ENCODE measurements at places on chromosomes 6 and 20. TPM values are rescaled to one million over a fixed set of nuclear protein-coding genes. Genes with fewer than 3 reads are reported as not detected.

The UNC5CL gene
- 0.75 TPM for total RNA-seq

DNA sequence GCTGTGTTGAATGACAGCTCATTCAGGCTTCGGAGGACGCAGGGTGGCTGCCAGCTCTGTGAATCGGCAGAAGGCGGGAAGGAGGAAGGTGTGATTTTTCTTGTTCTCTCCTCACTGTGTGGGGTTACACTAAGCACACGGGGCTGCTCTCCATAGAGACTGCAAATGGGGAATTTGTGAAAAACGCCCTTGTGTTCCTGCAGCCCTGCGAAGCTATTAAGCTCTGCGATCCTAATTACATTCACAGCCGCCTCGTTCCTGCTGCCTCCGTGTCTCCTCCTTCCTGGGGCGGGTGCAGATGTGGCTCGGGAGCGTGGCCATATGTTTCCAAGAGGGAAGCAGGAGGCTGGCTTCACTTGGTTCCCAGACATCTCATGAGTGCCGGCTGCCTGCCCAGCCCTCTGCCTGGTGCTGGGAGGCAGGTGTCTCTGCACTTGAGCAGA, 124.0 kb downstream of the TOX2 start:
- H3K4me3 ChIP-seq: no peak overlapping the region
- no peaks in the 10 kb centered on the region for H3K4me1 ChIP-seq
- DNase-seq: no peak
- no peaks in the 10 kb centered on the region for H3K36me3 ChIP-seq
- H3K27me3 ChIP-seq: no peaks in the 10 kb centered on the region
- H3K27ac ChIP-seq: no peak overlapping the region

GRCh38 chr20:53413186-53413631, 180.4 kb downstream of the ZNF217 start:
- H3K27me3 ChIP-seq: peaks cover 4% of the 10 kb centered on the region
- H3K27ac ChIP-seq: no peak overlapping the region
- no peak overlapping the region for H3K4me3 ChIP-seq

- no peaks in the 10 kb centered on the region for H3K36me3 ChIP-seq
- H3K27ac ChIP-seq: no peak overlapping the region
- no peaks in the 10 kb centered on the region for H3K4me1 ChIP-seq
- H3K4me3 ChIP-seq: no peak overlapping the region
- no peak for DNase-seq
Observed at GRCh38 chr6:159828074-159828473, 28.0 kb downstream of the PNLDC1 start.

GRCh38 chr6:169589293-169589692, 112.5 kb downstream of the WDR27 start:
- no peaks in the 10 kb centered on the region for H3K27me3 ChIP-seq
- H3K36me3 ChIP-seq: no peaks in the 10 kb centered on the region

GRCh38 chr6:44192428-44193041, 24.2 kb upstream of the MYMX start:
- H3K27ac ChIP-seq: no peak overlapping the region
- H3K36me3 ChIP-seq: no peaks in the 10 kb centered on the region
- no peaks in the 10 kb centered on the region for H3K4me1 ChIP-seq

DNA sequence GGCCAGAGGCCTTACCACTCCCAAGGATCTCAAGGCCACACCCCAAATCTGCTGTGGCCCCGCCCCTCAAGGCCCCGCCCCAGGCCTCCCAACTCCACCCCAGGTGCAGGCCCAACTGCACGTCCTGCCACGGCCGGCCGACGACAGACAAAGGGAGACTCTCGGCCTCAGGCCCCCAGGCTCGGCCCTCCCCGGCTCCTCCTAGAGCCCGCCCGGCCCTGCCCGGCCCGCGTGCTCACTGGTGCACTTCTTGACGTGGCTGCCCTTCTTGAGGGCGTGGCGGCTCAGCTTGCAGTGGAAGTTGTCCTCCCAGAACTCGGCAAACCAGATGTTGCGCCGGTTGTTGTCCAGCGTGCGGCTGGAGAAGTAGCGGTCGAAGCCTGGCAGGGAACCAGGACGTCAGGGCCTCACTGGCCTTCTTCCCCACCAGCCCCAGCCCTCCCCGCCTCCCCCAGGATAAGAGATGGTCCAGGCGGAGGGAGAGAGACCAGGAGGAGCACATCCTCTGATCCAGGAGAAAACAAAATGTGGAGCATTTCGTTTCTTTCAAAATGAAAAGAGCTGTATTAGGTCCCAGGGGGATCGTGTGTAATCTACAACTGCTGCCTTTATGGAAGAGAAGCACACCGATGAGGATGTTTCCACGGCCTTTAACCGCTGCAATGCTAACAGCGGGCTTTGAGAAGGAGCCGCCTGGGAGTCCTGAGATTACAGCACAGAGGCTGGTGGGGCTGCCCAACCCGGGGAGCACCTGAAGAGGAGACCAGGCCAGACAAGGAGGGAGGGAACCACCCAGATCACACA, 89.4 kb downstream of the GRM4 start:
- H3K27ac ChIP-seq: no peak overlapping the region
- no peaks in the 10 kb centered on the region for H3K27me3 ChIP-seq
- peak; percentile 64 for DNase-seq
- H3K36me3 ChIP-seq: no peaks in the 10 kb centered on the region
- no peak overlapping the region for H3K4me3 ChIP-seq

DNA sequence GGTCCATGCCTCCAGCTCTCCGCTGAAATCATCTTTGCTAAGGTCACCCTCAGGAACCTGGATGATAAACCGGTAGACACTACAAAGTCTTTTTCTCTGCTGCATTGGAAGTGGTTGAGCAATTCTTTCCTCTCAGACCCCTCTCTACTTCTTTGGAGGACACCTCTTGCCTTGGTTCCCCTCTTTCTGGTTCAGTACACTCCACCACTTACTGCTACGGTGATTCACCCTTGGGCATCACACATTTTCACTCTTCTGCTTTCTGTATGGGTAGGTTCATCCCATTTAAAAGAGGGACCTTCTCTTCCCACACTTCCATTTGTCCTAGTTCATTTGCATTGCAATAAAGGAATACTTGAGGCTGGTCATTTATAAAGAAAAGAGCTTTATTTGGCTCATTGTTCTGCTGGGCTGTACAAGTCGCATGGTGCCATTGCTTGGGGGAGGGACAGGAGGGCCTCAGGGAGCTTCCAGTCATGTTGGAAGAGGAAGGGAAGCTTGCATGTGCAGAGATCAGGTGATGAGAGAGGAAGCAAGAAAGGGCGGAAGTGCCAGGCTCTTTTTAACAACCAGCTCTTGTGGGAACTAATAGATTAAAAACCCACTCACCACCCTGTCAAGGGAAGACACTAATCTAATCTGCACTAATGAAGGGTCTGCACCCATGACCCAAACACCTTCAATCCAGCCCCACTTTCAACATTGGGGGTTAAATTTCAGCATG, 149.7 kb upstream of the TMEM170B start:
- H3K27me3 ChIP-seq: no peaks in the 10 kb centered on the region
- H3K36me3 ChIP-seq: no peaks in the 10 kb centered on the region
- DNase-seq: no peak
- H3K4me1 ChIP-seq: peaks cover 7% of the 10 kb centered on the region
- no peak overlapping the region for H3K4me3 ChIP-seq

- H3K27ac ChIP-seq: no peak overlapping the region
- no peak for DNase-seq
- no peaks in the 10 kb centered on the region for H3K27me3 ChIP-seq
- H3K4me3 ChIP-seq: no peak overlapping the region
Observed at GRCh38 chr20:47799116-47799715, 13.9 kb upstream of the SULF2 start.

The GSTA2 gene
- not detected for total RNA-seq

The CDSN gene
- total RNA-seq: not detected

GRCh38 chr20:43590036-43590391, 723 bp upstream of the IFT52 start:
- DNase-seq: no peak
- H3K36me3 ChIP-seq: no peaks in the 10 kb centered on the region
- H3K4me1 ChIP-seq: no peaks in the 10 kb centered on the region
- H3K27ac ChIP-seq: no peak overlapping the region
- no peaks in the 10 kb centered on the region for H3K27me3 ChIP-seq

GRCh38 chr6:142702501-142703460, 242.2 kb downstream of the HIVEP2 start:
- no peaks in the 10 kb centered on the region for H3K4me1 ChIP-seq
- H3K27ac ChIP-seq: no peak overlapping the region
- H3K36me3 ChIP-seq: no peaks in the 10 kb centered on the region
- no peak overlapping the region for H3K4me3 ChIP-seq

The MYLIP gene
- total RNA-seq: 43.9 TPM

The INSM1 gene
- not detected for total RNA-seq

The GHRH gene
- not detected for total RNA-seq

The ID1 gene
- 170 TPM for total RNA-seq

The BCAS1 gene
- 1.1 TPM for total RNA-seq

DNA sequence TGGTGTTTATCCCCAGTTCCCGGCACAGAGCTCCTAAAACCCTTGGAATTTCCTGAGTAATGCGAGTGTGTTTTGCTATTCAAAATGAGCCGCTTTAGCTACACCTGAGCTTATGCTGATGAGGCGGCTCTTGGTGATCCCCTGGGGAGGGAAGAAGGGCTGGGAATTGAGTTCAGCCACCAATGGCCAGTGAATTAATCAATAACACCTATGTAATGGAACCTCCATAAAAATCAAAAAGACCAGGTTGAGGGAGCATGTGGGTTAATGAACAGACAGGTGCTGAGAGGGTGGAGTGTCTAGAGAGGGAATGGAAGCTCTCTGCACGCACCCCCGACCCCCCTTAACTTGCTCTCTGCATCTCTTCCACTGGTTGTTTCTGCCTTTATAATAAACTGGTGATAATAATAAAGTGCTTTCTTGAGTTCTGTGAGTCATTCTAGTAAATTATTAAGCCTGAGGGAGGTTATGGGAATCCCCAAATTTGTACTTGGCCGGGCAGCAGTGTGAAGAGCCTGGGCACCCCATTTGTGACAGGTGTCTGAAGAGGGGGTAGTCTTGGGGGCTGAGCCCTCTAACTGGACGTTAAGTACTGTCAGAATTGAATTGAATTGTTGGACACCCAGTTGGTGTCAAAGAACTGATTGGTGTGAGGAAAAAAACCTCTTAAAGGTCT, 24.6 kb upstream of the SERPINB1 start:
- no peak for DNase-seq
- H3K27me3 ChIP-seq: no peaks in the 10 kb centered on the region

DNA sequence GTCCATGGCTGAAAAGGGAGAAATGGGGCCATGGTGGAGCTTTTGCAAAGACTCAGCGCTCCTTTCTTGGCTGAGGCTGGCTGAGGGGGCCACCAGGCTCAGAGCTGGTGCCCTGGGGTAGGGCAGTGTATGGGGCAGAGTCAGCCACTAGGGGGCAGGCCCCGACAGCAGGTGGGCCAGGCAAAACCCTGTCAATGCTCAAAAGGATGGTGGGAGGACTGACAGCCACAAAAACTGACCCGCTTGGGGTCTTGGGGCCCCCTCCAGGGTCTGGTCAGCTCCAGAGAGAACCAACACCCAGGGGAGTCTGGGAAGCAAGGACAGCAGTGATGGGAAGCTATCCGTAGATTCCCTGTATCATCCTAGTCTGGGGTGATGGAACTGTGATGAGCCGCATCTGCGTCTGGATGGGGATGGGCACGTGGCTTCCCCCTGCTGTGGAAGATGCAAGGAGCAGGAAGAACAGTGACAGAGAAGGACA, 306.9 kb downstream of the DHX35 start:
- H3K36me3 ChIP-seq: no peaks in the 10 kb centered on the region
- H3K4me3 ChIP-seq: no peak overlapping the region
- H3K27me3 ChIP-seq: no peaks in the 10 kb centered on the region
- H3K27ac ChIP-seq: no peak overlapping the region
- no peaks in the 10 kb centered on the region for H3K4me1 ChIP-seq
- peak; percentile 84 for DNase-seq

GRCh38 chr6:136059308-136059707, 190.8 kb downstream of the MTFR2 start:
- DNase-seq: no peak
- H3K27me3 ChIP-seq: no peaks in the 10 kb centered on the region
- no peak overlapping the region for H3K4me3 ChIP-seq
- no peak overlapping the region for H3K27ac ChIP-seq

- H3K36me3 ChIP-seq: no peaks in the 10 kb centered on the region
- no peak for DNase-seq
- H3K4me3 ChIP-seq: no peak overlapping the region
- H3K27ac ChIP-seq: no peak overlapping the region
Observed at GRCh38 chr6:157428427-157429202, 47.6 kb downstream of the ZDHHC14 start.

DNA sequence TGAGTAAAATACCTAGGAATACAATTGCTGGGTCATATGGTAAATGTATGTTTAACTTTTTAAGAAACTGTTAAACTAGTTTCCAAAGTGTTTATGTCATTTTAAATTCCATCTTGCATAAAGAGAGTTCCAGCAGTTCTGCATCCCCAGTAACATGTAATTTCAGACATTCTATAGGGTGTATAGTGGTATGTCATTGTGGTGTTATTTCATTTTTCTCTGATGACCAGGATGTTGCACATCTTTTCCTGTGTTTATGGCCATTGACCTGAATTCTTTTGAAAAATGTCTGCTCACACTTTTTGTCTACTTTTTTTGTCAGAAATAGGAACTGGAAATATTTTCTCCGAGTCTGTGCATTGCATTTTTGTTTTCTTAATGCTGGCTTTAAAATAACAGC, 128.9 kb downstream of the TMEM200A start:
- H3K27ac ChIP-seq: no peak overlapping the region
- no peaks in the 10 kb centered on the region for H3K4me1 ChIP-seq
- H3K4me3 ChIP-seq: no peak overlapping the region
- no peak for DNase-seq

The DUSP15 gene
- total RNA-seq: 2.4 TPM

- H3K36me3 ChIP-seq: no peaks in the 10 kb centered on the region
- no peaks in the 10 kb centered on the region for H3K27me3 ChIP-seq
- H3K4me3 ChIP-seq: no peak overlapping the region
- no peaks in the 10 kb centered on the region for H3K4me1 ChIP-seq
Observed at GRCh38 chr6:143538374-143538773, 26.9 kb upstream of the FUCA2 start.

DNA sequence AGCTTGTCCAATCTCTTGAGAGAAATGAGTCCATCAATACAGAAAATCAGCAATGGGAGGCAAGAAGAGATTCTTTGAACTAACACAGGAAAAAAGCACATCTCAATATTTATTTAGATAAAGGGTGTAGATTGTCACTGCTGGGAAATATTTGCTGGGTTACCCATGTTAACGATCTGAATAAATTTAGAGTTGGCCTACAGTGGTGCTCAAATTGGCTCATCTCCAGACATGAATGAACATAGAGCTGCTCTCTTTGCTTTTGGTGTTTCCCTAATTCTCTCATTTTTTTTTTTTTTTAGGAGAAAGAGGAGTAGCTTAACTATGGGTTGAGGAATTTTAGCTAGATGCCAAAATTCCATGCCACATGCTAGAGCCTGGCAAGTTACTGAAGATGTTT, 471.2 kb downstream of the PKHD1 start:
- H3K4me1 ChIP-seq: no peaks in the 10 kb centered on the region
- H3K27ac ChIP-seq: no peak overlapping the region
- no peak overlapping the region for H3K4me3 ChIP-seq
- no peaks in the 10 kb centered on the region for H3K27me3 ChIP-seq
- no peak for DNase-seq

The EHMT2 gene
- 40.4 TPM for total RNA-seq

GRCh38 chr6:51908243-51908642, 179.2 kb downstream of the PKHD1 start:
- H3K36me3 ChIP-seq: no peaks in the 10 kb centered on the region
- H3K4me1 ChIP-seq: no peaks in the 10 kb centered on the region
- no peak for DNase-seq
- H3K4me3 ChIP-seq: no peak overlapping the region

The MOXD1 gene
- total RNA-seq: 1.0 TPM

The ULBP3 gene
- total RNA-seq: 0.39 TPM
